ENCODE measurements at places on chromosomes 3 and 15.

DNA sequence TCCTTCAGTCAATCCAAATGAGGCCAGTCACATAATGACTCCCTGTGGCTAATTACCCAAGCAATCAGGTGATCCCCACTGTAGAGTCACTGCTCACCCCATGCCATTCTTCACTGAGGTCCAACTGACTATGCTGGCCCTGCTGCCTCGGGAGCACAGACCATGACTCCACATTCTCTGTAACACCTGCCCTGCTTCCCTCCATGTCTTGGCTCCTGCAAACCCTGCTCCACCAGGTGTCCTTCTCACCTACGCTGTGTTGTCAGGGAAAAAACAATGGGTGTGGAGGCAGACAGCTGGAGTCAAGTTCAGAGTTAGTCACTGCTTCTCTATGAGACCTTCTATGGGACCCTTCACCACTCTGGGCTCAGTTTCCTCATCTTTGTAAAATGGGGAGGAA is 6.1 kb upstream of the SFMBT1 start:
- DNase-seq = no peak

- DNase-seq = no peak
Measured at GRCh38 chr3:10928961-10929471, 63.5 kb upstream of the SLC6A1 start.

DNA sequence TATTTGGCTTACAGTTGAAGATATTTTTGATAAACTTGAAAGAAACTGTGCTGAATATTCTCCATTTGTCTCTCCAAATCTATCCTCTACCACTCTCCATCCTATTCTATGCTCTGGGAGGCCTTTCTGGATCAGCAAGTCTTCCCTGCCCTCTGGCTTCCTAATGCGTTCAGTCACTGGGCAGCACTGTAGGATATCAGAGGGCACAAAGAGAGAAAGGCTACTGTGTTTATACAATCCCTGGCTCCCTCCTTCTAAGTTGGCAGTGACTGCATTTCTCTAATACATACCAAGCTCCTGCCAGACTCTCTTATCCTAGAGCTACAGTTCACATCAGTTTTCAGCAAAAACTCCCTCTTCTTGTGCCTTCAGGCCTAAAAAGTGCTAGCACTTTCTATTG is 102.1 kb upstream of the FHIT start:
- DNase-seq = no peak

DNA sequence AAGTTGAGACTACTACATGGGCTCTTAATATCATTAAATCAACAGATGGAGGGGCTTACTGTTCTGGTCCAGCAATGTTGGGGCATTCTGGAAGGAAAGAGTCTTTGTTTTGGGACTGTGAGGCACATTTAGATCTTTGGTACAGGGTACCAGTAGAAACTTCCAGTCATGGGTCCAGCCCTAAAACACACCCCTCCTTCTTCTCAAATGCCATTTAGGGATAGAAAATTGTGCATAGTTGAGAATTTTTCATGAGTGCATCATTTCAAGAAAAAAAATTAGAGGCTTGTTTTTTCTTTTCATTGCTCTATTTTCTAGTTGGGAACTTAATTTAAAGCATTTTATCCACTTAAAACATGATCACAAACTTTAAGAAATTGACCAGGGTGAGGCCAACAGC is 4.1 kb upstream of the RTP1 start:
- no peak for DNase-seq

DNA sequence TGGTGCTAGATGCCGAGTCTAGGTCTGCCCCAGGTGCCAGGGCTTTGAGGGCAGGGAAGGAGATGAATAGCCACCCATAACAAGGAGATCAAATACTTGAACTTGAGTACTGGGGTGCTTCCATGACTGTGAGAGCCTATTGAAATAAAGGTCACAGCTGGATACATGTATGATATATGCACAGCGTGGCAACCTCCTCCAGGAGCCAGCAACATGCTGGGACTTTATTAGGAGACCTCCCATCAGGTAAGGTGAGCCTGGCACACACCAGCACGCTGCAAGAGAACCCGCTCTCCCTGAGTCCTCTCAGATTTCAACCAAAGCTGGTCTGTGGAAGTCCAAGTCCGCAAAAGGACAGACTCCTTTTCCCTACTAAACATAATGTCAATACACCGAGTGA is 10.5 kb upstream of the HES1 start:
- DNase-seq = no peak

DNA sequence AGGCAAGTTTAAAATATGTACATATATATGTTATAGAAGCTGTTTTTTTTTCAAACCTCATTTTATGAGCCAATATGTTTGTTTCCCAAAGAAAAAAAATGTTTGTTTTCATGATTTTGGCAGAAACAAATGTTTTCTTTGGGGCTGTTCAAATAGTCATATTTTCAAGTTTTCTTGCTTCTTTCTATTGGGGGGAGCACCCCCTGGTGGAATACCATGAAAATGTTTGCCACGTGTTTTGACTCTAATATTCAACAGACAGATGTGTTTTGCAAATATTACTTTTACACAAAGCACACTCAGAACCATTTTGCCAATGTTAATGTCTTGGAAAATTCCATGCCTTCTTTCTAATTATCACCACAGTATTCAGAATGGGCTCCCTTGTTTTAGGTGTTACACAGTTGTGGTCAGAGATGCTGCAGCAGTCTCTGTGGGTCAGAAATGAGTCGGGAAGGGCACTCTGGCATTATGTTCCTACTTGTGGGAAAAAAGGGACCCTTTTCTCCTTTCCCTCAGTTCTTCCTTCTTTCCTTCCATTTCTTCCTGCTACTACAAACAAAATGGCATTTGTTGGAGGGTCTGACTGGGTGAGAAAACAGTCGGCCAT is 817.0 kb downstream of the TUSC7 start:
- no peak for DNase-seq

- DNase-seq = no peak
Measured at GRCh38 chr3:108106449-108106848, 15.6 kb upstream of the CD47 start.

GRCh38 chr3:125149462-125149861 is 63.1 kb downstream of the SLC12A8 start:
- no peak for DNase-seq

DNA sequence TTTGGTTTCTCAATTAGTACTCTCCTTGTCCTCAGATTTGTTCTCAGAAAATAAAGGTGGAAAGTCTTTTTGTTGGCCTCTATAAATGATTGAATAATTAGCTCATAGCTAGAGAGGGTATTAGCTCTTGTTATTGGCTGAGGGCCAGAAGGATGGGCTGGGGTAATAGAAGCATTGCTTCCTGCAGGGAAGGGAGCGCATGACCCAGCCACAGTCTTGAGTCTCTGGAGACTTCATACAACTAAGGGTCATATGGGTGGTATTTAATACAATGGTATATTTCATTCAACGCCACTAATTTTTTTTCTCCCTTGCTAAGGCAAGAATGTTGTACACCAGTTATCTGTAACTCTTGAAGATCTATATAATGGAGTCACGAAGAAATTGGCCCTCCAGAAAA is 8.4 kb downstream of the DNAJA4 start:
- DNase-seq = no peak

GRCh38 chr3:123750659-123751420 is 133.3 kb downstream of the MYLK start:
- no peak for DNase-seq

DNA sequence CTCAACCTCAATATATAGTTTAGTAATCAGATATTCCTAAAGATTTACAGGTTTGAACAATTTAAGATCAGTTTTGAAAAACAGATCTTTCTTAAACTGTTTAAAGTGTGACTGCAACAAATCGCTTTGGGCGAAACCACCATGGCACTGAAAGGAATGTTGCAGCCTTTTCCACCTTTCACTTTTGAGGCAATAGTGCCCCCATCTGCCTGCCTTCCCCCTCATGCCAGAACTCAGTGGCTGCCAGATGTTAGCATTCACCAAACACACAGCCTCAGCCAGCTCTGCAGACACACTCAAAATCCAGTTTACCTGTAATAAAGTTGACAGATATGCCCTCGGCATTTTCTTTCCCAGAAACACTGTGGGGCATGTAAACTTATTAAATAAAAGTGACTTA is 3.3 kb downstream of the LYSMD4 start:
- DNase-seq = no peak

- DNase-seq = no peak
Measured at GRCh38 chr15:47618241-47618640, 99.1 kb upstream of the SEMA6D start.

- DNase-seq = no peak
Measured at GRCh38 chr15:41304149-41304770, 28.1 kb downstream of the OIP5 start.

DNA sequence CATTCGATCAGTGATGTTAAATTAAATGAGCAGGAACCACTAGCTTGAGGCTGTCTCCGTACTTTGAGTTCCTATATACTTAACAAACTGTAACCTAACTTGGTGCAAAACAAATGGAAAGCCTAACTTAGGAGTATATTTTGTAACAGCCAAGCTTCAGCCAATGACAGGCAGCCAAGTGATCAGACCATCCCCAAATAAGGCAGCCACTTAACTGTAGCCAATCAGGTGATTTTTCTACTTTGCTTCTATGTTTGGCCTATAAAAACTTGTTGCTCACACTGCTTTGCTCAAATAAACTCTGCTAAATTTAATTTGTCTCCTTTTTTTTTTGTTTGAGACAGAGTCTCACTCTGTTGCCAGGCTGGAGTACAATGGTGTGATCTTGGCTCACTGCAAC is 19.3 kb upstream of the ZNF770 start:
- no peak for DNase-seq

DNA sequence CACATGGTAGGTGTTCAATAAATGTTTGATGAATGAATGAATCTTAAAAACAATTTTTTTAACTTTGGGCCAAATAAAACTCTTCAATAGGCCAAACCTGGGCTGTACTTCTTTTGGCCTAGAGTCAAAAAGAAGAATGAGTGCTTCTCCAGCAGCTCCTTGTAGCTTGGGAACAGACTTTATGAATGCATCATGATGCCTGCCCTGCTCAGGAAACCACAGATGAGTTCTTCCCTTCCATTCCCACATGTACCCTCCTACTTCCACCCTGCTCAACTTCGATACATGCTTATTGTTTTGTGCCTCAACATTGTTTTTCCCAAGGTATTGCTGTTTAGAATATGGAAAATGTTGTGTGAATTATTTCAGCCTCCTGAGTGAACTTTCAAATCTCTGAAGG is 87.0 kb downstream of the FILIP1L start:
- DNase-seq = no peak

DNA sequence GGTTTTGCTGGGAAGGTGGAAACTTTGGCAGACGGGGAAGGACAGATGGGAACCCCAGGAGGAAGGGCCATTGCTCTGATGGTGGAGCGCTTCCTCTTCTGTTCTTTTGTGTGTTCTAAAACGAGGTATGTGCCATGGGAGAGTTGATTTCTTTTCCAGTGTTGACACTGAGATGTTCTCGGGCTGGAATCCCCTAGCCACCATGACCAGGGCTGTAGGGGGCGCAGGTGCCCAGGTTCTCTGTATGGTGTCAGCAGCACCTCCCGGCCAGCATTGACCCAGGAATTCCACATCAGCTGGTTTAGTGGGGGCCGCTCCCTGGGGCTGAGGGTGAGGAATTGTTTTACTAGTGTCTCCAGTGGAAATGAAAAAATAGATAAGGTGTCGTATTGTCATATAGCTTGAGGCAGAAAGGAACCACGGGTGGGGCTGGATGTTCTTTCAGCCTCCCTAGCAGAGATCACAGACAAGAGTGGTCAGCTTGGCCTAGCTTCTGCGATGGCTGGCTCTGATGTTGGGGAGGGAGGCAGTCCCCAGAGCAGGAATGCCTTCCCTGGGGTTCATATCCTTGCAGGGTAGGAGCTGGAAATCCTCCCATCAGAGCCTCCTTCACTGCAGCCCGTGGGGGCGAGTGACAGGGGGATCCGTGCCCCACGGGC is 34.2 kb upstream of the ACAD9 start:
- no peak for DNase-seq

- no peak for DNase-seq
Measured at GRCh38 chr3:154275965-154276364, 48.3 kb downstream of the DHX36 start.

GRCh38 chr3:67044955-67045354 is 46.8 kb downstream of the KBTBD8 start:
- DNase-seq = no peak

GRCh38 chr3:4956738-4957137 is 22.5 kb upstream of the BHLHE40 start:
- no peak for DNase-seq

GRCh38 chr15:51226576-51227210 is 111.7 kb downstream of the CYP19A1 start:
- DNase-seq = no peak

- peak; percentile 44 for DNase-seq
Measured at GRCh38 chr3:45978006-45978761, 17.4 kb downstream of the FYCO1 start.

- DNase-seq = no peak
Measured at GRCh38 chr3:155217591-155217990, 75.9 kb downstream of the STRIT1 start.

- DNase-seq = no peak
Measured at GRCh38 chr3:127339928-127340861, 52.3 kb upstream of the PRR20G start.

GRCh38 chr3:164236851-164237250 is 841.4 kb downstream of the SI start:
- DNase-seq = no peak

DNA sequence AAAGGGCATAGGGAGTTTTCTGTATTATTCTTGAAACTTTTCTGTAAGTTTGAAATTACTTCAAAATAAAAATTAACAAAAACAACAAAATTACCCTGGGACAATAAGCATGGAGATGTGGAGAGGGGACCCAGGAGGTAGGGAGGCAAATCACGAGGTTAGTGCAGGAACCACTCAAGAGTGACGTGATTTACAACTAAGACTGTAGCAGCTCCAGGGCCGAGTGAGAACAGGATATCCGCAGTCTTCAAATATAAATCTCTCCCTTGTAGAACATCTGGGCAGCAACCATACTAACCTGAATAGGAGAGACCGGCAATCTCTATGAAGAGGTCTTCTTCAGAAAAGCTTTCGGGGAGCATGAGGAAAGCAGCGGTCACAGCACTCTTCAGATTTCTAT is 17.3 kb downstream of the TAMM41 start:
- DNase-seq = no peak

- no peak for DNase-seq
Measured at GRCh38 chr3:143979813-143980212, 8.2 kb downstream of the DIPK2A start.

DNA sequence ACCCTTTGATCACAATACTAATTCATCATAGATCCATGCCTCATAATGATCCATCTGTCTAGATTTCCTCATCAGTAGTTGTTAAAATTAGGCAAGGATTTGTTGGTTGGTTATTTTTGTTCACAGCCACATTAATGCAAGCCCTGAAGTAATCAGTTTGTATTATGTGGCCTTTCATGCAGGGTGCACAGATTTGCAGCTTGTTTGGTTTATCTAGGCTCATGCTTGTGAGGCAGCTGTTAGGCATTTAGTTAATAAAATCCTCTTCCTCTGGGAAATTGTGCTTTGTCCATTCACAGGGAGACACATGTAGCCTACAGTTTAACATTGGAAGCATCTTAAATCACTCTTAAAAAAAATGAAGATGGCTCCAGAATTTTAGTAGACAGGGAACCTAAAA is 162.8 kb upstream of the ZNF385D start:
- DNase-seq = no peak

GRCh38 chr15:29711531-29711930 is 110.7 kb downstream of the TJP1 start:
- no peak for DNase-seq

- no peak for DNase-seq
Measured at GRCh38 chr15:48896869-48897814, 19.2 kb downstream of the EID1 start.

Data from activated T-helper 9 cell treated with anti-CD3 and anti-CD28 coated beads, Interleukin-2, amount 50 U/mL, for 16 hours (primary cell).